ENCODE measurements at places on chromosomes 5 and 9.
A peak's percentile ranks its signal among the peaks of the same experiment; 100 is the strongest.

GRCh38 chr5:102561894-102562760 lies 63.3 kb upstream of the SLCO6A1 start:
- peak; percentile 28 for DNase-seq

GRCh38 chr9:124939944-124940343 lies 939 bp downstream of the GOLGA1 start:
- DNase-seq = no peak

DNA sequence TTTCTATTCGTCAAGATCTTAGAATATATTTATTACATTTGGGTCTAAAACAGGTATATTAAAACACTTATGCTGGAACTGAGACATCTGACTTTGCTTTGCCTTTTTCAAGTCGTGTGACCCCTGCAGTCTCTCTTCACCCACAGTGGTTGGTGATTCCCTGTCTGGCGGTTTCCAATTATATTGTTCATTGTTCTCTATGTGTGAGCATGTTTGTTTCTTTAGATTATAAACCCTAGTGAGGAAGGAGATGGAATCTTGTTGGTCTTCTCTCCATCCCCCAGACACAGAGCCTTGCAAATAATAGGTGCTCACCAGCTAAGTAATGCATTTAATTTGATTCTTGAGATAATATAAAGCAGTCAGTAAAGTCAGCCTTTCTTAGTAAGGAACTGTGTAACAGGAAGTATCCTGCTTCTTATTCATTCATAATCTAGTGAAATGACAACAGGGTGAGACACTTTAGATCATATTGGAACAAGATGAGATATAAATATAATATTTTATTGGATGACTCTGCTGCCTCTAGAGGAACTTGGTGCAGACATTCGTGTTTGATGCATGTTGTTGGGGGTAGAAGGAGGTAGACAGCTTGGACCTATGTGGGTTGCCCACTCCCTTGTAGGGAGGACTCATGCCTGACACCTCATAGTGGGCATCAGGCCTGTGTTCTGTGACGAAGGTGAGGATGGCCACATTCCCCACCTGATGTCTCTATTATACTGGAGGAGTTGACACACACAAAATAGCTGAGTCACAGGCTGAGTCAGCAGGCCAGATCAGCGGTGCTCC lies 88.1 kb downstream of the FGF1 start:
- DNase-seq = no peak

- DNase-seq = peak; percentile 45
Observed at GRCh38 chr5:139561655-139562451, 714 bp downstream of the UBE2D2 start.

GRCh38 chr5:132674671-132675506 lies 1.1 kb downstream of the IL4 start:
- DNase-seq = no peak

- DNase-seq = no peak
Observed at GRCh38 chr5:5752844-5753243, 330.4 kb downstream of the ICE1 start.

DNA sequence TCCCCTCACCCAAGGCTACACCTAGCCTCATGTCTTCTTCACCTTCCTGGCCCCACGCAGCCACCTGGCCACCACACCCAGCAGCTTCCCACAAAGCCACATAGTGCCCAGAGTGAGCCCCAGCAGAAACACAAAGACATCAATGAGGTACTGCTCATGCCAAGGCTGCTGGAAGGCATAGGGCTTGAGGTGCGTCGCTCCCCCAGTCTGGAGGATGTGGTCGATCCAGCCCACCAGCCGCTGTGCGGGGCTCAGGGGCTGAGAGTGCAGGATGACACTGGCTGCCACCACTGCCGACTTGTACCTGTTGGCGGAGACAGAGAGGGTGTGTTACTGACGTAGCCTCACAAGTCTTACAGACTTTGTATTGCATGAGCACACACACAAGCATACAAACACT lies 15.8 kb upstream of the CAPSL start:
- DNase-seq = no peak

GRCh38 chr5:71914281-71914680 lies 193.0 kb upstream of the MAP1B start:
- DNase-seq = no peak

DNA sequence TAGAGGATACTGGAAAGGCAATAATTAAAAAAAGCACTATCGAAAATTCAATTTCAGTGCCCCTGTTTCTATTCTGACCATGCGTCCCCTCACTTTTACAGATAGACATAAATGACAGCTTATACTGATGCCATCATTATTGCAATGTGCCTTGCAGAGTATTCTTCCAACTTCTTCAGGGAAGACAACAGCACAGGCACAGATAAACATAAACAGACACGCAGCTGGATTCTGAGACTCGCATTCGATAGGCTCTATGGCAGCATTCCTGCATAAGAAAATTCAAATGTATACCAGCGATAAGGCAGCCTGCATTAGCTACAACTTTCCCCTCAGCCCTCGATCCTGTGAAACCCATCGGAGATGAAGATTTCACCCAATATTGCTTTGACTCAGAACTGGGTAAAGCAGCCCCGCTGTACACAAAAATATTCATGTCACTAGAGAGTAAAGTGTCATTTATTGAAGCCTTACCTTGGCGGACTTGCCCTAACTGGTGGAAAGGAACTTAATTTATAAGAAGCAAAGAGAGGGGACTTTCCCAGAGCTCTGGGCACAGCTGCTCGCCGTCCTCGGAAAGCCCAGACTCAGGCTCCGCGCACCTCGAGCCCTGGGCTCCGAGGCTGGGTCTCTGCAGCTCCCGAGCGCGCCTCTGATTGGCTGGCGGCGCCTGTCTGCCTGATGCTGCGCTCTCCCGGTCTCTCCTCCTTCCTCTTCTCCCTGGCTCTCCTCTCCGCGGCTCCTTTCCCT lies at the start of gene CDH18:
Gene CDH18, minus strand, starts transcription at position 589 of the 750 bp plus-strand sequence. CDS start 149,214 bp downstream, outside the sequence.
- peak; percentile 55 for DNase-seq

- no peak for DNase-seq
Observed at GRCh38 chr5:155772009-155772662, 554.8 kb upstream of the SGCD start.

- no peak for DNase-seq
Observed at GRCh38 chr5:39783756-39784421, 359.1 kb upstream of the DAB2 start.

GRCh38 chr9:131169563-131170240 lies 44.3 kb downstream of the NUP214 start:
- DNase-seq = no peak
